Muscle of back (tissue), 13 donors: ENCODE measurements at places on chromosomes 2 and 18. TPM values are rescaled to one million over a fixed set of nuclear protein-coding genes. Genes with fewer than 3 reads are reported as not detected.
A peak's percentile ranks its signal among the peaks of the same experiment; 100 is the strongest.

- DNase-seq = no peak
Observed at GRCh38 chr18:3665204-3665603, 215.2 kb downstream of the TGIF1 start.

GRCh38 chr18:32167980-32168730 lies 21.7 kb upstream of the MEP1B start:
- DNase-seq = peak; percentile 40

EGR4 gene
- not detected for polyA plus RNA-seq

PIAS2 gene
- 18.9 TPM for polyA plus RNA-seq

DNA sequence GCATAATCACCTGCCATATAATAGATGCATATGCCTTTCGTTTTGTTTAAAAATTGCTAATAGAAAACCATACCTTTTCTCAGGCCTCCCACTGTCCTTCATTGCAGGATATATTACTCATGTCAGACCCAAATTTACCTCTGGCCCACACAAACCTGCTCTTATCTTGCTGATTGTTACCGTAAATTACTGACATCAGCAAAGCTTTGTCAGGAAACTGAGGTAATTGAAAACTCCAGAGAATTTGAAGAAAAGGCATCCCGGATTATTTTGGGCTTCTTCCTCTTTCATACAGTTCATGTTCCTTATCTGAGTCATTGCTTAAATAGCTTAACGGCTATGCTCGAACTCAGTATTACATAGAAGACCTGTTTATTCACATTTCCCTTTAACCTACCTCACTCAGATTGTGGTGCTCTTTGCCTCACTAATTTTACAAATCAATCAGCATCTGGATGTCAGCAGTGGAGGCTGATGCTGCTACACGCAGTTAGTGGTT lies 145.7 kb downstream of the ZEB2 start:
- no peak for DNase-seq

DNA sequence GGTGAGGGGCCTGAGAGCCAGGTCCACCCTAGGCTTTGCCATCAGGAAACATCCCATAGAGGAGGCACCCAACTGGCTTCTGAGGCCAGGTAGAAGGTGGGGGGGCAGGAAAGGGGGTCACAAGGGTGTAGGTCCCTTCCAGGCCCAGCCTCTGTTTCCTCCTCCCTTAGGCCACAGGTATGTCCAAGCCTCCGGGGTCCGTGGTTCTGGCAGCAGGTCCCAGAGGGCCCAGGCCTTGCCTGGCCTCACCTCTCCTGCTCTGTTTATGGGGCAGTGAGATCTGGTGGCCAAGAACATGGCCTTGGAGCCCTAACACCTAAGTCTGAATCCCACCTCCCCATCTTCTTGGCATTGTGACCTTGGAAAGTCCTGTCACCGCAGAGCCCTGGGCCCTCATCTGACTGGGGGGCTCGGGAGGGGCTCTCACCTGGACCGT lies 21.6 kb upstream of the GPR17 start:
- no peak for DNase-seq

DNA sequence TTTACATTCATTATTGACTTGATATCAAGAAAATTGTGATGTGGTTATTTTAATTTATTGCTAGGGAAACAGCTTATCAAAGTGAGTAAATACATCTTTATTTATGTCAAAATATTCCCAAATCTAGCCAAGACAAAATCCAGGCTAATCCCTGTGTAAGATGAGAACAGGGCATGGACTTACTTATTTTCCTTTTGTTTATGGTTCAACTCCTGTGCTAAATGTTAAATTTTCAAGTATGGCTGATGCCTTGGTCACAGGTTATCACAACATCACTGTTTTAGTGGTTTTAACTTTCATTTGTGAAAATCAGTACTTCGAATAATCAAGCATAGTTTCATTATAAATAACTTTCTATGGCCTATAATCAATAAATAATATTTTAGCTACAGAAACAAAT lies 657.0 kb upstream of the SYT4 start:
- no peak for DNase-seq

GRCh38 chr18:24731981-24732380 lies 271.5 kb downstream of the HRH4 start:
- DNase-seq = no peak

- DNase-seq = peak; percentile 69
Observed at GRCh38 chr2:234291765-234292204, 205.1 kb downstream of the ARL4C start.

GRCh38 chr2:174076040-174076439 lies 110.9 kb upstream of the SP3 start:
- DNase-seq = no peak

EML4 gene
- 40.5 TPM for polyA plus RNA-seq

GPBAR1 gene
- 2.1 TPM for polyA plus RNA-seq

ZEB2 gene
- polyA plus RNA-seq = 120 TPM

CABYR gene
- 3.0 TPM for polyA plus RNA-seq

DNA sequence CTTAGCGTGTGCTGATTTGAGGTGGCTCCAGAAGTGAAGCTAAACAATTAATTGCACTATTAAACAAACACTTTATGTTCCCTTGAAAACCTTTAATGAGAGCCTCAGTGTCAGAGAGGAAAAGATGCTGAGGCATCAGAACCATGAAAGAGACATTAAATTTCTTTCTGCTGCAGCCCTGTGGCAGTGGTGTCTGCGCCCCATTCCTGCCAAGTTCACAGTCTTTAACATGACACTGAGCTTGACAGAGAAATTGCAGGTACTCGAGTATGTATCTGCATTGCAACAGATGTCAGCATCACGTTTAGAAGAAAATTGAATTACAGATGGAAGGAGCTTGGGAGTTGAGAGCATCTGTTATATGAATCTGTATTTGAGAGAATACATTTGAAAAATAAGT lies 111.3 kb upstream of the CREB1 start:
- DNase-seq = no peak

PRKD3 gene
- 32.7 TPM for polyA plus RNA-seq

CFAP53 gene
- not detected for polyA plus RNA-seq

SERPINB13 gene
- polyA plus RNA-seq = 4.6 TPM

HAAO gene
- 26.7 TPM for polyA plus RNA-seq

DNA sequence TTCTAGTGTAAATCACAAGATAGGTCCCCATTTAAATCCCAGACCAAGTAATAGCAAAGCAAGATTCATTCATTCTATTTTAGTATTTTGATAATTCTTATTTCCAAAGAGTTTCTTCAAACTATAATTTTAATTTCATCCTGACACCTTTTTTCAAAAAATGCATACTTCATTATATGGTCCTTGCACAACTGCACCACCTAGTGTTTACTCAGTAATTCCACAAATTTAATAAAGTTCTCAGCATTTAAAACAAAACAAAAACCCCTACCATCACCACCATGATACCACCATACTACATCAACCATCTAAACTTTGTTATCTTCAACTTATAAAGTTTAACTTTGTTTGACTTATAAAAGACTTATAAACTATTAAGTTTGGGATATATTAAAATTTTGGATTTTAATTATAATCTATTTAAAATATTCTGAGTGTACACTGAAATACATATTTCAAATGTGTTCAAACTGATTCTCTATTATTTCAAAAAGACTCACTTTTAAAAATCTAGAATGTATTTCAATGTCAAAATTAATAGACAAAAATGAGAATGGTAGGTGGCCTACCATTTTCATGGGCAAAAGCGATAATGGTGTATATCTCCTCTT lies 44.2 kb downstream of the WDPCP start:
- no peak for DNase-seq

- DNase-seq = no peak
Observed at GRCh38 chr2:16012029-16012596, 71.8 kb downstream of the MYCN start.

GRCh38 chr2:54342603-54343002 lies 86.6 kb upstream of the TSPYL6 start:
- DNase-seq = no peak

GRCh38 chr18:9608728-9609127 lies 5.6 kb downstream of the PPP4R1 start:
- no peak for DNase-seq
